ENCODE measurements at places on chromosomes 4 and X.

DNA sequence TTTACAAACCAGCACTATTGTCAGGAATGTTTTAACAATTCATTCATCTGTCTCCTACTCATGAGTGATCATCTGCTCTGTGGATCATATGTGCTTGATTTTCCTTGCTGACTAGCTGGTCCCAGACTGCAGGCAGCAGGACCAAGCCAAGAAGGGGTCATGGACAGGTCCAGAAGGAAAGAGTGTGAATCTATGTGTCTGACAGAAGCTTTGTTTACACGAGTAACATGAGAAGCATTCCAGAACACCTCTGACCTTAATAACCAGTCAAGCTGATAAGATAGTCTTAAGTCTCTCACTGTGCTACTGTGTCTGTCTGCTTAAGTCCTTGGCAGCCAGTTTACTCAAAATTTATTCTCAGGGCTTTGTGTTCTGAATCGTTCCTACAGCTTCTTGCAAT lies 39.0 kb downstream of the GUCY1A1 start:
- DNase-seq: no peak

DNA sequence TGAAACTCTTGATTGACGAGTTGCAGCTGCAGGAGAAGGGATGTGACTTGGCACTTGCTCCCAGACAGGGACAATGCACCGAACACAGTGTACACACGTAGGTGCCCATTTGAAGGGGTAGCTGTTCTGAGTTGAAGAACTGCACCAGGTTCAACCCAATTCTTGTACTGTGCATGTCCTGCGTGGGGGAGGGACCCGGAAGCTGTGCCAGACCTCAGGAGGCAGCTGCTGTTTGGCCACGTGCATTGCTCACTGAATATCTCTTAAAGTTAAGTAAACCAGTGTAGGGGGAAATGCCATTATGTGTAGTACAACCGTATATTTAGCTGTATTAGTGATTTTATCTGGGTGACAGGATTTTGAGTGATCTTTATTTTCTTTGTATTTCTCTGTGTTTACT lies 12.0 kb upstream of the RBBP7 start:
- DNase-seq: no peak

- no peak for DNase-seq
Measured at GRCh38 chr4:151583157-151583914, 174.4 kb downstream of the FHIP1A start.

DNA sequence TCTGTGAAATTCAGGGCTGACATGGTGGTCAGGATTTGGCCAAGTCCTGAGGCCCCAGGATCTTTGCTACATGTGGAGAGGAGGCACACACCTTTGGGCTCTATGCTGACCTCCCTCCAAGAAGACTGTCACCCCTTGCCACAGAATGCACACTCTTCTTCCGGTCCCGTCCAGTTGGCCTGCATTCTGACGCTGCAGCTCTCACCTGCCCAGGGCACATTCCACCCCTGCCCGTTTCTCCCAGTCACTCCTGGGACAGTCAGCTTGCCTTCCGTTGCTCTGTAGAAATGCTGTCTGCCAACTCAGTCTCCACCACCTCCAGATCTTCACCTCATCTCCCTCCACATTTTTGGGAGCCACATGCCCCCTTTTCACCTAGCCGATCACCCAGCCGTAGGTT lies 76.7 kb downstream of the SHROOM2 start:
- DNase-seq: no peak

GRCh38 chrX:125204681-125205132 lies 115.0 kb upstream of the TEX13C start:
- DNase-seq: no peak

DNA sequence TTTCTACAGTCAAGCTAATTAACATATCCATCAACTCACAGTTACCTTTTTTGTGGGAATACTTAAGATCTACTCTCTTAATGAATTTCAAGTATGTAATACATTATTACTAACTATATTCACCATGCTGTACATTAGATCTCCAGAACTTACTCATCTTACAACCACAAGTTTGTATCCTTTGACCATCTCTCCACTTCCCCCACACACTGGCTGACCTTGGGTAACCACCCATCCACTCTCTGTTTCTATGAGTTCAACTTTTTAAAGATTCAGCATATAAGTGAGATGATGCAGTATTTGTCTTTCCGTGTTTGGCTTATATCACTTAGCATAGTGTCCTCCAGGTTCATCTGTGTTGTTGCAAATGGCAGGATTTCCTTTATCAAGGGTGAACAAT lies 30.5 kb upstream of the MAGED1 start:
- DNase-seq: no peak

DNA sequence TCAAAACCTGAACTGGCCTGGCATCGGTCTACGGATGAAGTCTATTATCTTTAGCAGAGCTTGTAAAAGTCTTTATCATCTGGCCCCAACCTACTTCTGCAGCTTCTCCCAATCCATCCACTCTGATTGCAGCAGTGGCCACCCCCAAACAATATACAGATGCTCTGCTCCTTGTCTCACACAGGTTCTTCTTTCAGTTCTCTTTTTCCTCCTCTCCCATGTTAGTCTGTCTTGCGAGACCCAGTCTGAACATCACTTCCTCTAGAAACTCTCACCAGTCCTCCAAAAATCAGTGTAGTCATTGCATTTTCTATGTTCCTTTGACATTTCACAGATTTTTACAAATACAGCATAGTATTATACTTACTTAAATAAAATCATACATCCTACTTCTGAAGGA lies 163.0 kb downstream of the FRMPD4 start:
- no peak for DNase-seq

GRCh38 chr4:53100501-53101190 lies 238.5 kb downstream of the RASL11B start:
- no peak for DNase-seq

DNA sequence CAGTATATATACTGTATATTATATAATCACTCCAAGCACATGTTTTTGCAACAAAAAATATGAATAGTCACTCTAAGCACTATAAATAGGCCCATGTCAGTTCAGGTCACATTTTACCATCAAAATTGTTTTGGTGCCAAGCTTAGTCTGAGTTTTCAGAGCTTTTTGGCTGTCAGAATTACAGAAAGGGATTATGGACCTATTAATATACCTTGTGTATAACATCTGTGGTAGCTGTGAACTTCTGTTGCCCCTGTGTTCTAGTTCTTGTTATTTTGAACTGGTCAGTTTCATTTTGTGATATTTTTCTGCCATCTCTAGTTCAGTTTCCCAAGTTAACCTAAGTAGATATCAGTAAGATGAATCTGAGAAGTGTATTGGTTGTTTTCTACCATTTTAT lies 22.9 kb downstream of the EXOC1 start:
- DNase-seq: no peak

DNA sequence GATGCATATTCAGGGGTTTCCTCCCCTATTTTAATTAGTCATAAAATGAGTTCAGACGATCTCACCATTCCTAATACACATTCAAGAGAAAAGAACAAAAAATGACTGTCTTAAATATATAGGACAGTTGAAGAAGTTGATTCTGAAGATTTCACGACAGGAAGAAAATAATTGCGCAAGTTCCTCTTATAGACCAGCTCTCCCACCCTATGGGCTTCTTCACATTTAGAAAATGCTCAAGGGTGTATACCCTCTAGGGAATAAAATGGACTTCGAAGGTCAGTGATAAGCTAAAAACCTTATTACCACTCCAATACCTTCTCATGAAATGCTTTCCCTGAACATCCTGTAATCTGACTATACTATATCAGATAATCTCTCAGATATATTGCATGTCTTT lies 149.2 kb upstream of the TEX13C start:
- DNase-seq: no peak

GRCh38 chrX:19628011-19628575 lies 112.8 kb upstream of the MAP3K15 start:
- DNase-seq: no peak

DNA sequence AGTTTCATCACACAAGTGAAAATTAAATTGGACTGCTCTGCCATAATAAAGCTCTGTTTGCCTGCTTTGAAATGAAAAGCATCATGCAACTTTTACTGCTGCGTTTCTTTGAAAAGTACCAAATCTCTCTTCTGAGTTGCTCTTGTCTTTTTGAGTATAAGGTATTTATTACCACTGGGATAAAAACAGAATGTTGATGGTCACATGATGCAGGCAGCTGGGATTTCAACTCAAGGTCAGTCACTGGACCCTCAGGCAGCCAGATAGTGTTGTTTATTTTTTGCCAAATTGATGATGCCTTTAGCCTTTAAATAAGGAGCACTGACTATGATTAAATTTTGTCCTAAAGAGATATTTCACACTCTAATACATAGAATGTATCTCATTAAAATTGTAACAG lies 32.7 kb downstream of the DMD start:
- no peak for DNase-seq

- DNase-seq: no peak
Measured at GRCh38 chr4:118799231-118799942, 36.5 kb downstream of the SEC24D start.

DNA sequence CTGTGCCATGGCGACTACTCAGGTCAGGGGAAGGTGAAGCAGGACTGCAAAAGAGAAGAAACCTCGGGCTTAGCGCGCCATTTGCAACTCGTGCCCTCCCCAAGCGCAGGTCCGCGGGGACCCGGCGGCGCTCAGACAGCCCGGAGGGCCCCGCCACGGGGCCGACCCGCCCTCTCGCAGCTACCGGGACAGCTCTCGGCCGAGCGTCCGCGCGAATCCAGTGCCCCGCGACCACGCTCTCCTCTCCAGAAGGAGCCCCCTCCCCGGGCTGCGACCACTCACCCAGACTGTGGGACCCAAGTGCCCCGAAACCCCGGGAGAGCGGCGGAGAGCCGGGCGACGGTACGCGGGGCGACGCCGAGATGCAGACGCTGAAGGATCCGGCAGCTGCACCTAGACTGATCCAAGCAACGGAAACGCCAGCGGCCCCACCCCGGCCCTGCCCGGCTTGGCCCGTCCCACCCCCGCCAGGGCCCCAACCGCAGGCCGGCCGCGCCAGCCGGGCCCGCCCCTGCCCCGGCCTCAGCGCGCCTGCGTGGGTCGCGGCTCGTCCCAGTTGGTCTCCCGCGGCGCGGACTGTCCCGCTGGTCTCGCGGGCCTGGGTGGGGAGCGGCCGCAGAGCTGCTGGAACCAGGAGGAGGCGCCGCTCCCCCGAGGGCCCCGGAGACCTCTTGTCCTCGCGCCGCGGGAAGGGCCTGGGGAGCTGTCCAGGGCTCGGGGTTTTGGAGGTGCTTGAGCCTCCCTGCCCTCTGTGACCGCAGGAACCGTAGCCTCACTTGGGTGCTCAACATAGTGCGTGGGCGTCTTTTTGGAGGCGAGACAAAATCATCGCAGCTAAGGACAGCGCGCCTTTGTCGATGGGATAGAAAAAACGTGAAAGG lies at the start of gene ANXA5:
Gene ANXA5, minus strand, starts transcription at position 400 of the 881 bp plus-strand sequence. Its CDS starts 391 bp downstream, at position 9.
- peak; percentile 33 for DNase-seq

- DNase-seq: no peak
Measured at GRCh38 chr4:149914119-149915115, 98.8 kb upstream of the IQCM start.

GRCh38 chrX:121114691-121115090 lies 67.3 kb downstream of the GLUD2 start:
- no peak for DNase-seq

DNA sequence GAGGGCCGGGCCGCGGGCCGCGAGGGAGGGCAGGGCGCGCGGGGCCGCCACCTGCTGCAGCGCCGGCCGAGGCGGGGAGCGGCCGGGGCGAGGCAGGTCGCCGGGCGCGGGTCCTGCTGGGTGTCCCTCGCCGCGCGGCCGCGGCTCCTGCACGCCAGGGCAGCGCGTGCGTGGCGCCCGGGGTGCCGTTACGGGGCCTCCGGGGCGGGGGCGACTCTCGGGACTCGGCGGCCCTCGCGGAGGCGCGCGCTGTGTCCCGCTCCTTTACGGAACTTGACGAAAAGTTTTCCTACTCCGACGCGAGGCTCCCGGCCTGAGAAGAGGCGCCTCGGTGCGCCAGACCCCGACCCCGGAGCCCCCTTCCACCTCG lies 329 bp downstream of the TBC1D14 start:
- no peak for DNase-seq

DNA sequence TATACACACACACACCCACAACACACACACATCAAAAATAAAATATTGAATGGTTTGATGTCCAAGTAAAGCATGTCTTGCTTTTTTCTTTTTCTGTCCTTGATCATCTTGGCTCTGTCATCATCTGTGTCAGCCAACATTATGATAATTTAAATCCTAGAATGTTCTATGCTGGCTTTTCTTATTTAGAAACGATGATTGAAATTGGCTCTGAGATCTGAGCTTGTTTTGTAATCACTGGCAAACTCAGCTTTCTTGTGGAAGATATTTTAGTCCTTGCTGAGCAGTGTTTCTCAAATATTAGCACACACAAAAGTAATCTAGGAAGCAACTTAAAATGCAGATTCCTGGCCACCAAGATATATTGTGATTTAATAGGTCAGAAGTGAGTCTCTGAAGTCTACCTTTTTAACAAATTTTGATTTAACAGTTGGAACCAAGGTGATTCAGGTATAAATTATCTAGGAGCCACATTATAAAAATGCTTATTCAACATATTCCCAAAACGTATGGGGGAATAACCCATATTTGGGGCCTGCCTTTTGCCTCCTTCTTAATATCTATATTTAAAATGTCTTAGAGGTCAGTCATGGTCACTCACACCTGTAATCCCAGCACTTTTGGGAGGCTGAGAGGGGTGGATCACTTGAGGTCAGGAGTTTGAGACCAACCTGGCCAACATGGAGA lies 24.0 kb upstream of the DSPP start:
- no peak for DNase-seq

GRCh38 chr4:172844556-172844955 lies 324.1 kb upstream of the GALNT7 start:
- no peak for DNase-seq

DNA sequence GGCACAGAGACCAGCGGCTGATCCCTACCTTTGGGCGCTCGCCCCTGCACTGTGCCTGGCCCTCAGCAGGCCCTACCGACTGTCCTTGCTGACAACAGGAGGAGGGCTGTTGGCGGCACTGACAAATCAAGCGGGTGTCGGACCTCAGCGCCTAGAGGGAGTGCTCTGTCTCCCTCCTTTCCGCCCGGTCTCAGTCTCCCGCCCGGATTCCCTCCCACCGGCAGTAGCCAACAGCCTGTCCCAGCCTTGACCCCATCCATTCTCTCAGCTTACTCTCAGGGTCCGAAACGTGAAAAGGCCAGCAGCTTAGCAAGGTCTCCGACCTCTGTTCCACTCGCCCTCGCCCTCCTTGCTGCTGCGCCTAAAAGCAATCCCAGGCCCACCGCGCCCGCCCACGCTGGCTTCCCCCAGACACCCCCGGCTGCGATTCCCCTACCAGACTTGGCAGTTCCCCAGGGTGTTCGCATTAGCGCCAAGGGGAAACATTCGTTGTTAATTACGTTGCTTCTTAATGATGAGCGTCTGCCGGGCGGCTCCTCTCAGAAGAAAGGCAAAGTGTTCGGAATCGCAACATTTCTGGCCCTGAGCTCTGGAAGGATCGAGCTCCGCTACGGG lies 96.2 kb downstream of the SOWAHB start:
- DNase-seq: no peak

- DNase-seq: no peak
Measured at GRCh38 chr4:101853028-101853427, 62.5 kb downstream of the BANK1 start.

DNA sequence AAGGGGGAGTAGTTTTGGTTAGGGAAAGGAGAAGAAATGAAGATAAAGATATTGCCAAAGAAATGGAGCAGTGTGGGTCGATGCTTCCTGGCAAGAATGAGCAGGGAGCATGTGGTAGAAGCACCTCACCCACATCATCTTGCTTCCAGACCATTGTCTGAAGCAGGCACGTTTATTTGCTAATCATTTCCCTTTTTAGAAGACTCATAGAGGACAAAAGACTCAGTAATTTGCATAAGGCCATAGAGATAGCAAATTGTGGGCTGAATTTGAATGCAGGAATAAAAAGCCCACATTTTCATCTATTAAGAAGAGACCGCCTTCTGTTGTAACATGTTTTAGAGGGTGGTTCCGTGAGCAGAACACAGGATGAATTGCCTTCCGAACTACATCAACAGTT lies 275.2 kb upstream of the FAT4 start:
- DNase-seq: no peak
